ENCODE measurements at places on chromosomes 6 and 20. TPM values are rescaled to one million over a fixed set of nuclear protein-coding genes. Genes with fewer than 3 reads are reported as not detected.

Gene OTOR
- not detected for total RNA-seq

Gene ADTRP
- total RNA-seq, result 29.6 TPM

Gene PRKN
- total RNA-seq, result 0.87 TPM

Gene NSFL1C
- total RNA-seq, result 71.3 TPM

- H3K27ac ChIP-seq, result no peak overlapping the region
- H3K36me3 ChIP-seq, result peaks cover 10% of the 10 kb centered on the region
- DNase-seq, result no peak
- H3K4me1 ChIP-seq, result peaks cover 5% of the 10 kb centered on the region
- peak overlapping the region; percentile 11 for H3K4me3 ChIP-seq
These were observed 185.9 kb downstream of the TRIM27 start for GRCh38 chr6:28737750-28738395.

DNA sequence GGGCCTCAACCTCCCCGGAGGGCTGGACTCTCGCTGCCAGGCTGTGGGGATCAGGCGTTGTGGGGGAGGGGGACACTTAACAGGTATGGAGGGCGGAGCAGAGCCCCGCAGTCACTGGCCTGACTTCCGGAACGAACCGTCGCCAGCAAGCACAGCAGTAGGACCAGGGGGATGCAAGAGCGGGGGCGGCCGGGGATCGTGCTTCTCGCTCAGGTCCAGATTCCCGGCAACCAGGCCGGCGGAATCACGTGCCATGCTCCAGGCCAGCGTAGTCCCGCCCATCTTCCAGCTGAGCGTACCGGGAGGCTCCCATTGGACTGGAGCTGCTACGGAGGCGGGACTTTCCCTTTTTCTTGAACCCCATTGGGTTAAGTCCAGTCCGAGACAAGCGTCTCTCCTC lies 10.0 kb upstream of the POU5F1 start:
- peak overlapping the region; percentile 81 for H3K4me3 ChIP-seq
- peak overlapping the region; percentile 74 for H3K27ac ChIP-seq
- no peaks in the 10 kb centered on the region for H3K27me3 ChIP-seq
- peaks cover 22% of the 10 kb centered on the region for H3K4me1 ChIP-seq

- H3K4me1 ChIP-seq, result peaks cover 54% of the 10 kb centered on the region
- H3K36me3 ChIP-seq, result peaks cover 10% of the 10 kb centered on the region
- H3K4me3 ChIP-seq, result peak within 1 kb of the TSS; percentile 72
- no peaks in the 10 kb centered on the region for H3K27me3 ChIP-seq
- DNase-seq, result peak; percentile 72
These were observed at the start of the genes HSPA1A and HSPA1L for GRCh38 chr6:31815025-31815838. Gene HSPA1A (plus strand): TSS chr6:31815543. CDS start chr6:31815757, 214 bp downstream. Gene HSPA1L (minus strand): TSS chr6:31815283. CDS start chr6:31811972, 3,311 bp downstream.

- no peak overlapping the region for H3K4me3 ChIP-seq
- H3K36me3 ChIP-seq, result no peaks in the 10 kb centered on the region
- no peaks in the 10 kb centered on the region for H3K4me1 ChIP-seq
- H3K27me3 ChIP-seq, result no peaks in the 10 kb centered on the region
- DNase-seq, result no peak
- H3K27ac ChIP-seq, result no peak overlapping the region
These were observed 1.1 kb downstream of the PTCHD4 start for GRCh38 chr6:48109944-48110343.

GRCh38 chr20:2794202-2794748 lies 6.2 kb downstream of the CPXM1 start:
- H3K4me1 ChIP-seq, result peaks cover 4% of the 10 kb centered on the region
- H3K4me3 ChIP-seq, result no peak overlapping the region
- H3K27me3 ChIP-seq, result peaks cover 26% of the 10 kb centered on the region
- no peak overlapping the region for H3K27ac ChIP-seq

GRCh38 chr6:165777680-165778079 lies 114.6 kb upstream of the PDE10A start:
- H3K4me3 ChIP-seq, result no peak overlapping the region
- no peaks in the 10 kb centered on the region for H3K36me3 ChIP-seq
- H3K4me1 ChIP-seq, result no peaks in the 10 kb centered on the region
- H3K27ac ChIP-seq, result no peak overlapping the region

DNA sequence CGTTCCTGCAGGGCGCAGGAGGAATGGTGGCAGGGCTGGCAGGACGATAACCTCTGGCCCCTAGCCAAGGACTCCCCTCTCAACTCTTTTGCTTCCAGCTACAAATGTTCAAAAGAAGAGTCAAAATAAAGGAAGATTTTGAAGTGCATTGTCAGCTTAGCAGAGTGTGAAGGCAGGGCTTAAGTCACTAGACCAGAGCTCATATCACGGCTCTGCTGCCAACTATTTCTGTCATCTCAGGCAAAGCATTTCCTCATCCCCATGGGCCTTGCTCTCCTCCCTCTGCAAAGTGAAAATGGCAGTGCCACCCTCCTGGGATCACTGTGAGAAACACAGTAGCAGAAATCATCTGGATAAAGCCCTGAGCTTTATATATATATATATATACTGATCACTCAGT lies 36.7 kb downstream of the CFAP61 start:
- H3K4me3 ChIP-seq, result no peak overlapping the region
- no peak for DNase-seq
- peaks cover 8% of the 10 kb centered on the region for H3K27me3 ChIP-seq

GRCh38 chr6:133340557-133340956 lies 99.4 kb downstream of the EYA4 start:
- no peaks in the 10 kb centered on the region for H3K4me1 ChIP-seq
- H3K4me3 ChIP-seq, result no peak overlapping the region
- H3K27me3 ChIP-seq, result no peaks in the 10 kb centered on the region
- H3K36me3 ChIP-seq, result no peaks in the 10 kb centered on the region

DNA sequence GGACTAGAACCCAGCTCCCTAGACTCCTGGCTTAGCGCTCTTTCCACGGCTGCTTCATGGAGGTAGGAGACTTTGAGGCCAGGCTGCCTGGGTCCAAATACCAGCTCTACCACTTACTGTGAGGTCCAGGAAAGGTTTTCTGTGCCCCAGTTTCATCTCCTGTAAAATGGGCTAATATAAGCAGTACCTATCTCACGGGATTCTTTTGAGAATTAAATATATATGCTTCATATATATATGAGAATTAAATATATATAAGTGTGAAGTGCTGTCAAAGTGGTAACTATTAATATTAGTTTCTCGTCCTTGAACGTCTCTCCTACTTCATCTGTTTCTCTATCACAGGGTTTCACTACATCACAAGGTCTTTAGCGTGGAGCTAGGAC lies 10.2 kb upstream of the LY6G5C start:
- H3K36me3 ChIP-seq, result peaks cover 25% of the 10 kb centered on the region
- DNase-seq, result no peak
- peaks cover 7% of the 10 kb centered on the region for H3K4me1 ChIP-seq
- H3K27me3 ChIP-seq, result no peaks in the 10 kb centered on the region
- no peak overlapping the region for H3K4me3 ChIP-seq
- H3K27ac ChIP-seq, result no peak overlapping the region

DNA sequence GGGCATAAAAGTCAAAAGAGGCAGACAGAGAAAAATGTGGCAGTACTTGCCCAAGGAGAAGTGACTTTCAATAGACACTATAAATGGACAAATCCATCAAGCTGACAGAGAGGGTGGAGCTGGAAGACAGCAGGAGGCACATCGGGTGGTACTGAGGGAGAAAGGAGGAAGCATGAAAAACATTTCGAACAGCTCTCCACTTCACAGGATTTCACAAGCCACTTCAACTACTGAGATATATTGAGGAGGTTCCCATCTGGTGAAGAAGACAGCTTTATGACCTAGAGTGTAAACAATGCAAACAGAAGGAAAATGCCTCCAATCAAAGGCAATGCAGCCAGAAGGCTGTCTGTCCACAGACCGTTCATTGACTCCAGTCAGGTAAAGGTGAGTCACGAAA lies 259.4 kb upstream of the ECI2 start:
- H3K27me3 ChIP-seq, result peaks cover 16% of the 10 kb centered on the region
- H3K27ac ChIP-seq, result no peak overlapping the region
- no peak for DNase-seq

DNA sequence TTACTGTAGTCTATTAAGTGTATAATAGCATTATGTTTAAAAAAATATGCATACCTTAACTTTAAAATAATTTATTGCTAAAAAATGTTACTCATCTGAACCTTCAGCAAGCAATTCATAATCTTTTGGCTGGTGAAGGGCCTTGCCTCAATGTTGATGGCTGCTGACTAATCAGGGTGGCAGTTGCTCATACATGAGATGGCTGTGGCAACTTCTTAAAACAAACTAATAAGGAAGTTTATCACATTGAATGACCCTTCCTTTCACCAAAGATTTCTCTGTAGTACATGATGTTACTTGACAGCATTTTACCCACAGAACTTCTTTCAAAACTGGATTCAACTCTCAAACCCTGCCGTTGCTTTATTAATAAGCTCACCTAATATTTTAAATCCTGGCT lies 84.0 kb downstream of the TASP1 start:
- no peak overlapping the region for H3K27ac ChIP-seq
- peaks cover 24% of the 10 kb centered on the region for H3K36me3 ChIP-seq
- no peak overlapping the region for H3K4me3 ChIP-seq
- DNase-seq, result no peak

DNA sequence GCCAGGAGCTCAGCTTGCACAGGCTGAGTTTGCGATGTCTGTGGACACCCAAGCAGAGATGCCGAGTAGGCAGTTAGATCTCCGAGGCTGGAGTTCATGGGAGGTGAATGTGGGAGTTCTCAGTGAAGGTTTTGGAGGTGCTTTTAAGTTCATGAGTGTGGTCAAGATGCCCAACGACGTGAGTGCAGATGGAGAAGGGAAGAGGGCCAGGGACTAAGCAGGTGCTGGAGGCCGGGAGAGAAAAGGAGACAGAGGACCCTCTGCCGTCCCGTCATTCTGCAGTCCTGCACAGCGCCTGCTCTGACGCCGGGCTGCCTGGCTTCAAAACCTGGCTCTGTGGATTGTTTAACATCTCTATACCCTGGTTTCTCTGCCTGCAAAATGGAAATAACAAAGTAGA lies 15.5 kb downstream of the ITPR3 start:
- DNase-seq, result no peak
- no peaks in the 10 kb centered on the region for H3K27me3 ChIP-seq
- H3K36me3 ChIP-seq, result peaks cover 28% of the 10 kb centered on the region

- DNase-seq, result peak; percentile 22
- H3K36me3 ChIP-seq, result no peaks in the 10 kb centered on the region
- peaks cover 42% of the 10 kb centered on the region for H3K27me3 ChIP-seq
- H3K4me1 ChIP-seq, result peaks cover 20% of the 10 kb centered on the region
These were observed 3.3 kb downstream of the ID1 start for GRCh38 chr20:31608251-31608945.

DNA sequence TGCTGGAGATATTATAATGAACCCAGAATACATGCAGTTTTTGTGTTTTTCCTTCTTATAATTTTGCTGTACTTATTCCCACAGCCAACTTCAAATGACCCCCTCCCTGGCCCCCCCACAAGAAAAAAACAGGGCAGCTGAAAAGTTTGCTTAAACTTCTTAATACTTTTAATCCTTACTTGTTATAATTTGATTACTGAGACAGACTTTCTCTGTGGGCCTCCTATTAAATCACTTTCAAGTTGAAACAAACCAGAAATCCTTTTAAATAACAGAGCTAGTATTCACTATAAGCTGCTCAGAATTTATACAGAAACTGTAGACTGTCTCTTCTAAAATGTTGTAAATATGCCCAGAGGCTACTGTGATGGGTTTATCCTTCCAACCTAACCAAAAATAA lies 106.3 kb downstream of the CENPW start:
- H3K4me3 ChIP-seq, result no peak overlapping the region
- DNase-seq, result no peak
- H3K4me1 ChIP-seq, result no peaks in the 10 kb centered on the region
- peaks cover 3% of the 10 kb centered on the region for H3K27me3 ChIP-seq
- H3K27ac ChIP-seq, result no peak overlapping the region

DNA sequence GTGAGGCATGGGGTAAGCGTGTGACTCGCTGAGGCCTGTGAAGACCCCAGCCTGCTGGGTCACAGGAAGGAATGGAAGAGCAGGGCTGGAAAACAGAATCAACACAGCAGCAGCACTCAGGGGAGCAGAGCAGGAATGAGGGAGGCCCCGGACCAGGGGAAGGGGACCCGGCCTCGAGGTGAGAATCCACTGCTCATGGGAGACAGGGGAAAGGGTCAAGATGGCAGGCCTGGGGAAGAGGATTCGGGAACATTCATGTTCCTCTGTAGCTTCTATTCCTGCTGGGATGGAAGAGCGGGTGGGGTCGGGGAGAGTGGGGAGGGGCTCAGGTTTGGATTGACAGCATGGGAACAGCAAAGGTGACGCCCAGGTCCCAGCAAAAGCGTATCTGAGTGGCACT lies 59.4 kb downstream of the NPEPL1 start:
- H3K27ac ChIP-seq, result no peak overlapping the region
- DNase-seq, result no peak
- H3K36me3 ChIP-seq, result no peaks in the 10 kb centered on the region

GRCh38 chr6:151021896-151022295 lies 156.4 kb downstream of the MTHFD1L start:
- no peak overlapping the region for H3K27ac ChIP-seq
- no peaks in the 10 kb centered on the region for H3K27me3 ChIP-seq
- no peak overlapping the region for H3K4me3 ChIP-seq
- DNase-seq, result no peak
- H3K36me3 ChIP-seq, result peaks cover 50% of the 10 kb centered on the region
- H3K4me1 ChIP-seq, result no peaks in the 10 kb centered on the region

- H3K4me3 ChIP-seq, result no peak overlapping the region
- no peaks in the 10 kb centered on the region for H3K27me3 ChIP-seq
- H3K4me1 ChIP-seq, result no peaks in the 10 kb centered on the region
- H3K27ac ChIP-seq, result no peak overlapping the region
- DNase-seq, result no peak
These were observed 221.8 kb upstream of the CEP162 start for GRCh38 chr6:84449220-84449619.

Measured in activated CD4-positive, alpha-beta T cell treated with anti-CD3 and anti-CD28 coated beads for 36 hours (primary cell).